Thyroid gland (tissue), 4 donors: ENCODE measurements at places on chromosomes 2 and 18. TPM values are rescaled to one million over a fixed set of nuclear protein-coding genes. Genes with fewer than 3 reads are reported as not detected.

Gene GYPC
- total RNA-seq, result 50.8 TPM

- H3K36me3 ChIP-seq, result no peaks in the 10 kb centered on the region
- no peak overlapping the region for H3K4me3 ChIP-seq
- H3K27me3 ChIP-seq, result no peaks in the 10 kb centered on the region
- peak; percentile 53 for DNase-seq
- H3K4me1 ChIP-seq, result peaks cover 45% of the 10 kb centered on the region
Observed at GRCh38 chr18:58235001-58235436, 191.0 kb downstream of the NEDD4L start.

- H3K27ac ChIP-seq, result no peak overlapping the region
- no peaks in the 10 kb centered on the region for H3K27me3 ChIP-seq
- no peak for DNase-seq
Observed at GRCh38 chr2:240967681-240968621, 30.5 kb upstream of the SNED1 start.

DNA sequence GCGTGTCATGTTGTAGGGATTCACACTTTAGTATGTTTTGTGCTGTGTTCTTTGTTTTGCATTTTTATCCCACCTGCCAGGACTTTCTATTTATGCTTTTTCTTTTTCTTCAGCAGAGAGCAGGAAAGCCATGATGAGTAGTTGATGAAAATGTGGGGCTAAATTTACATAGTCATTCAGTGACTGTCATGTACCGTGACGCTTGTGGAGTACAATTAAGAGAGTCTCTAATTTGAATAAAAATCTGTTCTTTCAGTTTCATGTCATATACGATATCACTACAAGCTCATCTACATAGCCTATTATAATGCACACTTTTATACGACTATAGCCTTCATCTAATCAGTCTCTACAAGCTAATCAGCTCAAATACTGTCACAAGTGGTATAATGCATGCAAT lies 112.7 kb upstream of the SPATS2L start:
- H3K27me3 ChIP-seq, result no peaks in the 10 kb centered on the region
- no peak overlapping the region for H3K27ac ChIP-seq
- H3K4me1 ChIP-seq, result no peaks in the 10 kb centered on the region
- no peak for DNase-seq

Gene ARID5A
- 13.0 TPM for total RNA-seq

Gene IL37
- total RNA-seq, result not detected

- DNase-seq, result peak; percentile 91
- H3K27me3 ChIP-seq, result no peaks in the 10 kb centered on the region
- H3K27ac ChIP-seq, result peak overlapping the region; percentile 90
- H3K4me1 ChIP-seq, result peaks cover 12% of the 10 kb centered on the region
Observed at GRCh38 chr2:84904717-84905174, 710 bp upstream of the TMSB10 start.

Gene ACMSD
- not detected for total RNA-seq

- no peak overlapping the region for H3K4me3 ChIP-seq
- no peaks in the 10 kb centered on the region for H3K27me3 ChIP-seq
- no peaks in the 10 kb centered on the region for H3K36me3 ChIP-seq
- peaks cover 5% of the 10 kb centered on the region for H3K4me1 ChIP-seq
- no peak for DNase-seq
Observed at GRCh38 chr18:21660078-21660477, 44.5 kb downstream of the ABHD3 start.
